ENCODE measurements at places on chromosomes 4 and X.

DNA sequence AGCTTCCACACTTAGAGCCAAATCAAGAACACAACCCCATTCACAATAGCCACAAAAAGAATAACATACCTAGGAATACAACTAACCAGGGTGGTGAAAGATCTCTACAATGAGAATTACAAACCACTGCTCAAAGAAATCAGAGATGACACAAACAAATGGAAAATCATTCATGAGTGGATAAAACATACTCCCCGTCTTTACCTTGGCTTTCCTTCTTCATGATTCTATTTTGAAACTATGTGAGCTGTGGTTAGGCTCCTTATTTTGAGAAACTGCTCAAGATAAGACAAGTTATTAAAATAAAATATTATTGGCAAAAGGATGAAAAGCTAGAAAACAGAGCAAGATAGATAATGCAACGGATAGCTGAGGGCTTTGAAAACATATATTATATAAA is 598.1 kb upstream of the FAT1 start:
- DNase-seq: no peak

- DNase-seq: no peak
Measured at GRCh38 chr4:93617606-93618005, 210.9 kb upstream of the ATOH1 start.

- DNase-seq: no peak
Measured at GRCh38 chr4:160947653-160948052, 1216.1 kb downstream of the FSTL5 start.

- DNase-seq: peak; percentile 65
Measured at GRCh38 chrX:136065044-136065671, 79.9 kb downstream of the SLC9A6 start.

DNA sequence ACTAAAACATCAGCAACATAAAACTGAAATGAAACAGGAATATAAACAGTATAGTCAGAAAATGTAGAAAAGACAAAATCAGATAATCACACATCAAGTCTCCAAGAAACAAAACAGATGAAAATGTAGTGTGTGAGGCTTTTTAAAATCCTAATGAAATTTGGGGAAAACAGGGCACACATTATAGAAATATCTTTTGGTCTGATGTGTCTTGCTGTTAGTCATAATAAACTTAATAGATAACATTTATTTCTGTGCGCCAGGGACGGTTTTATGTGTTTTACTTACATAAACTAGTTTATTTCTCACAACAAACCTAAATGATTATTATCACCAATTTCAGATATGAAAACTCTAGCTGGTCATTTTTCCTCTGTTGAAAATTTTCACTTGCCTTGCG is 293.9 kb upstream of the GATB start:
- no peak for DNase-seq

DNA sequence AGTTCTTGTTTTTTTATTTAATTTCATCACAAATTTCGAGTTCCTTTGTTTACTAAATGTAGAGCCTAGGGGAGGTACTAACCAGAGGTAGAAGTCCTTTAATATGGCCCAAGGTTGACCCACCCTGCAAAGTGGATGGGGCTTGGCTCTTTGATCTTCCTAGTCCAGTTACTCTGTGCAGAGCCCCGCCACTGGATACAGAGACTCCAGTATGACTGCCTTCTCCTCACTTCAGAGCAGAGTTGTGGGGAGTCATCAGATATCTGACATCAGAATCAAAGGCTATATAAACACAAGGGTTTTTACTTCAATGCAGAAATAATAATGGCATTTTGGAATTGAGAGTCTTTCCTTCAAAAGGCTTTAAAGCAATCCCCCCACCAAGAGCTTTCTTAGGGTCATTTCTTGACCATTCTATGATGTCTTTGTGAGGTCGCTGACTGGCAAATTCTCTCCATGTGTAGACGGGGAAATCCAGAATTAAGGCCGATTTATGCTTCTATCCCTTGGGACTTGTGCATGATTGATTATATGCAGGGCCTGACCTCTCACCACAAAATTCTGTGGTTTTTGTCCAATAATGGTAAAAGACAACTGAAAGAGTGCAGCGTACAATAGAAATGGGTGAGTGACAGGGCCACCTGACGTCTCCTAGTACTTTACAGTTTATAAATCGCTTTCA is 88.3 kb upstream of the CITED1 start:
- DNase-seq: no peak

- DNase-seq: no peak
Measured at GRCh38 chrX:18709833-18710232, 2.4 kb downstream of the PPEF1 start.

DNA sequence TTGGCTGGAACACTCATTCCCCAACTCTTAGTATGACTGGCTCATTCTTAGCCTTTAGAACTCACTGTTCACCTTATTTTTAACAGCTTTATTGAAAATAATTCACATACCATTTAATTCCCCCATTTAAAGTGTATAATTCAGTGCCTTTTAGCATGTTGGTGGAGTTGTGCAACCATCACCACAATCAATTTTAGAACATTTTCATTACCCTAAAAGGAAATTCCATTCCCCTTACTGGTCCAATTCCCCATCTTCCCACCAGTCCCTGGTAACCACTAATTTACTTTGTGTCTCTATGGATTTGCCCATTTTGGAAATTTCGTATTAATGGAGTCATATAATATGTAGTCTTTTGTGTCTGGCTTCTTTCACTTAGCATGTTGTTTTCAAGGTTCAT is 19.7 kb downstream of the NHSL2 start:
- no peak for DNase-seq

GRCh38 chrX:288561-288991 is 7.4 kb downstream of the PLCXD1 start:
- DNase-seq: no peak

DNA sequence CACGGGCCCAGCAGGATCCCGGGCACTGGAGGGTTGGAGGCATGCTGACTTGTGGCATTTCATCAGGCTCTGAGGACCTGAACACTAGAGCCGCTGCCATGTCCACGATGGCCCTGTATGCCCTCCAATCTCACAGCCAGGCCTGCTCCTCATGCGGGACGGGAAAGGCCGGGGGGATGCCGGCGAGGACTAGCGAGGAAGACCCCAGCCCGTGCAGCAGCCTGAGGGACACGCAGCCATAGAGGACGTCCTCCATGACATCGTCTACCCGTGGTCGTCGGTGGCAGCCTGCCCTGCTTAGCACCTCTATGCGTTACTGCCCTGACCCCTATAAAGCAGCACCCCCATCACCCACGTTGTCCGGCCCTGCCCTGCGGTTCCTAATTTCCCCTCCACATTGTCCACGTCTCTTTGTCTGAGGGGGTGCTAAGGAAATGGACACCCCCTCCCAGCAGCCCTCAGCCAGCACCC is 32.6 kb downstream of the HMX1 start:
- no peak for DNase-seq

- DNase-seq: no peak
Measured at GRCh38 chr4:180811556-180811955, 1431.6 kb upstream of the TENM3 start.

DNA sequence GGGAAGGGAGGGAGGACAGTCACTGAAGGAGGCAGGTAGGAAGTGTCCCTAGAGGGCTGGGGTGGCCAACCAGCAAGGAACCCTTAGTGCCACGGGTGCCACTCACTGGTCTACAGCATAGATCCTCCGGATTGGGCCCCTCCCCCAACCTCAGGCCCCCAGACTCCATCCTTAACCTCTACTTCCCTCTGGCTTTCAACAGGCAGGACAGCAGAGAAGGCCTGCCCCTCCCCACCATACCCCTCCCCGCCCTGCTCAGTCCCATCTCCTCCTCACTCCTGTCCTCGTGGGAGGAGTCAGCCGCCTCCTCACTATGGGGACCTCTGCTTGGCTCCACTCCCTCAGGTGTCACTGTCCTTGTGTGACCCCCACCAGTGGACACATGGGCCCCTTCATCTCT is 77.7 kb upstream of the PSAPL1 start:
- DNase-seq: no peak

DNA sequence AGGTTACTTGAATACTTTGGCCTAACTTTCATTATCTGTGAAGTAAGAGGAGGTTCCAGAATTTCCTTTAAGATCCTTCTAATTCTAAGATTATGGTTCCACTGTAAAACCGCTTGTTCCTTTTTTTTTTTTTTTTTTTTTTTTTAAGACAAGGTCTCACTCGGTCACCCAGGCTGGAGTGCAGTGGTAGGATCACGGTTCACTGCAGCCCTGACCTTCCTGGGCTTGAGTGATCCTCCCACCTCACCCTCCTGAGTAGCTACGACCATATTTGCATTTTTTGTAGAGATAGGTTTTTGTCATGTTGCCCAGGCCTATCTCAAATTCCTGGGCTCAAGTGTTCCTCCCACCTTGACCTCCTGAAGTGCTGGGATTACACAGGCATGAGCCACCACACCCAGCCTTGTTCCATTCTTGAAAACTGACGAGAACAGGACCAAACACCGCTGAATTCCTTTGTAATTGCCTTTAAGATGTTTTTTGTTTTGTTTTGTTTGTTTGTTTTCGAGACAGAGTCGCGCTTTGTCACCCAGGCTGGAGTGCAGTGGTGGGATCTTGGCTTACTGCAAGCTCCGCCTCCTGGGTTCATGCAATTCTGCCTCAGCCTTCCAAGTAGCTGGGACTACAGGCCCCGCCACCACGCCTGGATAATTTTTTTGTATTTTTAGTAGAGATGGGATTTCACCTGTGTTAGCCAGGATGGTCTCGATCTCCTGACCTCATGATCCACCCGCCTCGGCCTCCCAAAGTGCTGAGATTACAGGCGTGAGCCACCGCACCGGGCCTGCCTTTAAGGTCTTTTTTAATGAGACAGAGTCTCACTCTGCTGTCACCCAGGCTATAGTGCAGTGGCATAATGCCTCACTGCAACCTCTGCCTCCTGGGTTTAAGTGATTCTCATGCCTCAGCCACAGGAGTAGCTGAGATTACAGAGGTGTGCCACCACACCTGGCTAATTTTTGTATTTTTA is 6.8 kb downstream of the PDS5A start:
- peak; percentile 43 for DNase-seq

- DNase-seq: peak; percentile 80
Measured at GRCh38 chr4:38523524-38524448, 140.2 kb upstream of the KLF3 start.

DNA sequence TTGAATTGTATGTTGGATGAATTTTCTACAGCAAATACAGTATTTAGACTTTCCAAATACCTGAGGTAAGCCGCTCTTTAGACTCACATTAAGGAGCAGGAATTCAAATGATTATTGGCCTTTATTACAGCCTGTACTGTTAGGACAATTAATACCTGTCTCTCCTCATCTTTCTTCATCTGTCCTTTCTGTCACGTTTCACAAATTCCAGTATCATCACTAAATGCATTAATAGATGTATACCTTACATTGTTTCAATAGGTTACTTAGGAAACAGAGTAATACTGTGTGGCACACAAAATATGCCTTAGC is 1.2 kb downstream of the FAM241A start:
- DNase-seq: no peak

DNA sequence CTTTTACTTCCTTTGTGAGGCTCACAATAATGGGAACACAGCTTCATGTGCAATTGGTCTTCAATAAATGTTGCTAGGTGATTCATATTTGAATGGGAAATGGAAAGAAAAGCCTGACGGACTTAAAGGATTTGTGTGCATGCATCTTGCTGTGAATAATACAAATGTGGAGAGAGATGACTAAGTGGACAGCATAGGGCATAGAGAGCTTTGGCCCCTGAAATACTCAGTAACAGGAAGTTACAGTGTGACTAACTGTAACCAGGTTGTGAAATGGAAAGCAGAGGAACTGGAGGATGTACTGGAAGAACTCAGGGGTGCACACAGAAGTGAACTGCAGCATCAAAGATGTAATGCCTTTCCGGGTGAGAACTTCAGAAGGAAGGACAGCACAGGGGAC is 206.7 kb downstream of the MGST2 start:
- peak; percentile 96 for DNase-seq

GRCh38 chr4:155609455-155610059 is 57.1 kb upstream of the GUCY1A1 start:
- no peak for DNase-seq

GRCh38 chrX:120242813-120243212 is 7.8 kb upstream of the ZBTB33 start:
- DNase-seq: no peak

DNA sequence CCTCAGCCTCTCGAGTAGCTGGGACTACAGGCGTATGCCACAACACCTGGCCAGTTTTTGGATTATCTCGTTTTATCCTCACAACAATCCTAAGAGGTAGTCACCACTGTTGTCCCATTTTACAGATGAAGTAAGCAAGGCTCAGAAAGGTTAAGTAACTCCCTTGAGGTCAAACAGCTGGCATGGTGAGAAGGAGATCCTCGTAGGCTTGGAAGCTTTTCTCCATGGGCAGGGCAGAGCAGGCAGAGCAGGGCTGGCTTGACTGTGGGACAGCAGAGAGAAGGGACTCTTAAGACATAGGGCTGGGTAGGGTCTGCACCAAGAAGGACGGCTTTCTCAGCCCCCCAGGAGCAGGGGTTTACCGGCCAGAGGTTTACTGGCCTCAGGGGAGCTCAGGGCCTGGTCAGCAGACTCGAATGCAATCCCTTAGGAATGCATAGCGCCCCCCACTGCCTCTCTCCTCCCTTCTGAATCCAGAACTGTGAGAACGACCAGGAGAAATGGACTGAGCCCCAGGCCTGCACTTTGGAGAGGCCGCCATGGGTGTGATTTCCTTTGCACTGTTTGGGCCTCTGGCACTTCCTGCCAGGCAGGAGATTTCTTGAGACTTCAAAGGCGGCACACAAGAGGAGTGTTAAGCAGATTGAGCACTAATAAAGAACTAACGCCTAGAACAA is 14.0 kb upstream of the CDKN2AIP start:
- peak; percentile 29 for DNase-seq

- no peak for DNase-seq
Measured at GRCh38 chr4:23853986-23854660, 35.7 kb downstream of the PPARGC1A start.

GRCh38 chrX:24886916-24887315 is 128.8 kb downstream of the ARX start:
- DNase-seq: no peak

- DNase-seq: no peak
Measured at GRCh38 chrX:40085102-40085551, 12.6 kb downstream of the BCOR start.

- DNase-seq: no peak
Measured at GRCh38 chr4:181810711-181811110, 432.5 kb upstream of the TENM3 start.

- DNase-seq: no peak
Measured at GRCh38 chrX:148577741-148578140, 77.3 kb downstream of the AFF2 start.

GRCh38 chrX:20382518-20383297 is 116.0 kb upstream of the RPS6KA3 start:
- DNase-seq: no peak

GRCh38 chr4:120007896-120008436 is 58.7 kb downstream of the MAD2L1 start:
- no peak for DNase-seq

DNA sequence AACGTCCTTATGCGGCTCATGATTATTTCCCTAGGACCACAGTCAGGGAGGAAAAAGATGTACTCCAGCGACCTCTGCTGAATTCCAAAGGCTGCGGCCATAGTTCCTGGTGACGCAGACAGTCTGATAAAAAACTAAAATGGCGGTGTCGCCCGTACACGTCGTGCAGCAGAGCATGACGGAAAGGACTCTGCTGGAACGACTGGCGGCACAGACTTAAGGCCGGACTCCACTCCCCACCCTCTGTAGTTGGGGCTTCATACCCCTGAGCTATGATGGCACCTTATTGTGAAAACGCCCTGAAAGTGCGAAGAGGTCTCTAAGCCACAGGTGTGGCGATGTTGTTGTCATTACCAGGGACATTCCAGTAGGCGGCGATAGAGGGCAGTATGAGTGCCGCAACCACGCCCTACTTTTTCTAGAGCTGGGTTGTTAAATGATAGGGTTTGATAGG is 90.0 kb upstream of the EDA2R start:
- peak; percentile 66 for DNase-seq

Data from suppressor macrophage (primary cell).